ENCODE measurements at places on chromosomes 5 and 9.
A peak's percentile ranks its signal among the peaks of the same experiment; 100 is the strongest.

GRCh38 chr5:144525000-144525399 is 354.3 kb downstream of the KCTD16 start:
- DNase-seq: no peak

- no peak for DNase-seq
These were observed 31.0 kb upstream of the ANKRD34B start for GRCh38 chr5:80600943-80601693.

DNA sequence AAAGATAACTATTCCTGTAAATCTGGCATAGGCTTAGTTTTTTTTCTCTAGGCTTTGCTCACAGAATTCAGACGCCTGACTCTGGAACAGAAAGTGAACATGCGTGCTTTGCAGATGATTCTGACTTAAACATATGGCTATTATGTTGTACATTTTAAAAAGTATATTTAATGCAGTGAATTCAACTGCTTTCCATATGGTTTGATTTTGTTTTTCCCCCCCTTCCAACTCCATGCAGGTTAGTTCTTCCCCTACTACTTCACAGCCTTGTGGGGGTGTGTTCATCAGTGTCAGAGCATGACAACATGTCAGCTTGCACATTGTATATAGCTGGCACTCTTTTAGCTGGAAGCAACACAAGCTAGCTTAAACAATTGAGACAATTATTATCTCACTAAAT is 226.8 kb downstream of the TMEM167A start:
- no peak for DNase-seq

DNA sequence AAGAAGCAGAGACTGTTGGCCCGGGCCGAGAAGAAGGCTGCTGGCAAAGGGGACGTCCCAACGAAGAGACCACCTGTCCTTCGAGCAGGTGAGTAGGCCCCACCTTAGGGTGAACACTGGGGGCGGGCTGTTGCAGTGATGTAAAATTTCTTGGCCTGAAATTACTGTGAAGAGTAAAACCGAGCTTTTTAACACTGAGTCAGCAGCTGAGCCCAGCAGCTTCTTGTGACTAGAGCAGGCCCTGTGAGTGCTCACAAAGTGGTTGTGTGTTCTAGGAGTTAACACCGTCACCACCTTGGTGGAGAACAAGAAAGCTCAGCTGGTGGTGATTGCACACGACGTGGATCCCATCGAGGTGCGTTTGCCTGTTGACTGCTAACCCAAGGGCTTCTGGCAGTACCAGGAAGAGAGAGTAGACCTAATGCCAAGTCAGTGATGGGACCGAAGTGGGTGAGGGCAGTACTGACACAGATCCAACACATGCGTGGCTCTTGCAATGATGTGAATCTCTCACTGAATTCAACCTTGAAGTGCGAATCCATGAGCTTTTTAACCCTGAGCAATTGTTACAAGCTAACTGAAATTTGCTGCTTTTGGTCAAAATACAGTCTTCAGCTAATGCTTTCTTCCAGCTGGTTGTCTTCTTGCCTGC is 2.1 kb downstream of the RPL7A start:
- DNase-seq: no peak

GRCh38 chr9:130565792-130566191 is 13.6 kb upstream of the FUBP3 start:
- DNase-seq: no peak

GRCh38 chr5:5793242-5794117 is 371.0 kb downstream of the ICE1 start:
- DNase-seq: no peak

- peak; percentile 75 for DNase-seq
These were observed at the start of gene FGD3 for GRCh38 chr9:92947268-92948037. Gene FGD3 (plus strand): TSS chr9:92947523. CDS start chr9:92976257, 28,734 bp downstream.
